ENCODE measurements at places on chromosomes 6 and 20.

GRCh38 chr20:14576196-14576877 is 238.9 kb upstream of the FLRT3 start:
- DNase-seq = no peak

DNA sequence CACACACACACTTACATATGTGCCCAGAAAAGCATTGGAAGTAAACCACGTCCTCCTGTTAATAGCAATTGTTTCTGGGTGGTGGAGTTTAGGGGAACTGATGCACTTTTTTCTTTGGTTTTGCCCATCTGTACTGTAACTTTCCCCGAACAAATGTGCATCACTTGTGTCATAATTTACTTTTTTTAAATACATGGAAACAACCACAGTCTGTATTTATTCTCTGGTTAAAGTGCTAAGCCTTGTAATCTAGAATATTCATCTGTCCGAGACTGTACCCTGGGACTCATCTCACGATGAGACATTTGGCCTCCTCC is 61.5 kb upstream of the CD93 start:
- no peak for DNase-seq

DNA sequence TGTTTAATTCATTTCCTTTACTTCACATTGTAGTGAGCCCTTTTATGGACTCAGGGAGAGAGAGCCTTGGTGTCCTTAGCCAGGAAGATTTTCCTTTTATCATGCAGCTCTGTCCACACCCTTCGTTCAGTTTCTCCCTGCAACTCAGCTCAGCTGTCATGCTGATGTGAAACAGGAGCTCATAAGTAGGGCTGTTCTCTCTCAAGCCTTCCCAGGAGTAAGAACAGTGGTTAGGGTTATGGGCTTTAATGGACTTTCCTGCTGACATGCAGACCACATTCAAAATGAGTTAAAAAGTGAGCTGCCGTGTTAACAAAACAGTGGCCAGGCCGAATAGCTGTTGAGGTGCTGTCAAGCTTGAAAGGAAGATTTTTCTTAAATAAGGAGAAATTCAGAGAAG is 104.1 kb downstream of the BCKDHB start:
- DNase-seq = no peak

GRCh38 chr20:10385850-10386544 is 48.0 kb downstream of the MKKS start:
- no peak for DNase-seq

DNA sequence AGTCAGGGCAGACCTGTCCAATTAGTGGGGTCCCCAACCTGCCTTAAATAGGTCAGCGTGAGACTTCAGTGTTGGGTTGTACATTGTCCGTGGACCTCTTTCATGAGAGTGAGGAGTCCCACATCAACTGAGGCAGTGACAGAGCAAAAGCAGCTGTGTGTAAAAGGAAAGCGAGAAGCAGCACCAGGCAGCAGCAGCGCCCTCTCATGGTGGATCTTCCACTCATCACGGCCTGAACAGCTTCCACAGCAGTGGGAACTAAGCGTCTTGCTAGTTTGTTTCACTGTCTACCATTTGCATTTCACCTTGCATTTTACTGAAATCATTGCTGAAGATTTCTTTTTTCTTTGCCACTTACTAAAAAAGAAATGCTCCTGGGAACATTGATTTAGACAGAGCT is 333.8 kb downstream of the PKHD1 start:
- no peak for DNase-seq

GRCh38 chr20:19016140-19016497 is 196.3 kb upstream of the SLC24A3 start:
- no peak for DNase-seq
